Stimulated activated naive CD4-positive, alpha-beta T cell (primary cell): ENCODE measurements at places on chromosomes 5 and 9.

GRCh38 chr5:78781611-78782286, 133.2 kb upstream of the LHFPL2 start:
- DNase-seq, result no peak

DNA sequence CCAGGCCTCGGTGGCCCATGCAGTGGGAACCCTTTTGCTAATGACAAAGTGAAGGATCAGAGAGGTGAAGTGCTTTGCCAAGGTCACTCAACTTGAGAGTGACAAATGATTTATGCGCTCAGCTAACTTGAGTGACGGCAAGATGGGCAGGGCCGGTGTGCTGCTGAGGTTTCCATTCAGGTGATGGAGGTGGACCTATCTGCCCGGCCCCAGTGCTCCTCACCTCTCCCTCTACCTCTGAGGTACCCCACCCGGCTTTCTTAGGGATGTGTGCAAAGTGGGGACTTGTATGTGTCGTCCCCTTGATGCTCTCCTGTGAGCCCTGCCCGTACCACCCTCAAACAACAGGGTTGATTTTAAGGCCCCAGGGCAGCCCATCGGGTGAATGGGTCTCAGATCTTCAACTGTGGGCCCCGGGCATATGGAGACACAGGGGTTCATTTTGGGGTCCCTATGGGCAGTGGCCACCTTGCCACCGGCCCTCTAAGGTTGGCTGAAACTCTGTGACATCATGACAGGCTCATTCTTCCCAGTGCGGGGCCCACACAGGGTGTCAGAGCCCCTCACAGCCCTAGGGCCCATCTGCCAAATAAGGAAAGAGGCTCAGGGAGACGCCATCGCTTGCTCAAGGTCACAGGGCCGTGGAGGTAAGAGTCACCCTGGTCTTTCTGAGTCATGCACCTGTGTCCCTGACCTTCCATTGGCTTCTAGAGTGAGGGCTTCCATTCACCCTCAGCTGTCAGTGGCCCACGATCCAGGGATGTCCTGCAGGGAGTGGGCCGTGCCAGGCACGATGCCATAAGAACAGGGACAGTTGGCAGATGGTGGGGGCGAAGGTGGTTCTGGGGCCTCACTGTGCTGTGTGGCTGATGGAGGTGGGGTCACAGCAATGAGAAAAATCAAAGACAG, 170.6 kb upstream of the MVB12B start:
- DNase-seq, result no peak

- no peak for DNase-seq
These were observed 451.6 kb downstream of the TLE1 start for GRCh38 chr9:81237565-81238231.

GRCh38 chr5:113089653-113090335, 113.2 kb downstream of the DCP2 start:
- DNase-seq, result no peak

- DNase-seq, result no peak
These were observed 83.0 kb upstream of the SLC1A3 start for GRCh38 chr5:36523450-36523849.

DNA sequence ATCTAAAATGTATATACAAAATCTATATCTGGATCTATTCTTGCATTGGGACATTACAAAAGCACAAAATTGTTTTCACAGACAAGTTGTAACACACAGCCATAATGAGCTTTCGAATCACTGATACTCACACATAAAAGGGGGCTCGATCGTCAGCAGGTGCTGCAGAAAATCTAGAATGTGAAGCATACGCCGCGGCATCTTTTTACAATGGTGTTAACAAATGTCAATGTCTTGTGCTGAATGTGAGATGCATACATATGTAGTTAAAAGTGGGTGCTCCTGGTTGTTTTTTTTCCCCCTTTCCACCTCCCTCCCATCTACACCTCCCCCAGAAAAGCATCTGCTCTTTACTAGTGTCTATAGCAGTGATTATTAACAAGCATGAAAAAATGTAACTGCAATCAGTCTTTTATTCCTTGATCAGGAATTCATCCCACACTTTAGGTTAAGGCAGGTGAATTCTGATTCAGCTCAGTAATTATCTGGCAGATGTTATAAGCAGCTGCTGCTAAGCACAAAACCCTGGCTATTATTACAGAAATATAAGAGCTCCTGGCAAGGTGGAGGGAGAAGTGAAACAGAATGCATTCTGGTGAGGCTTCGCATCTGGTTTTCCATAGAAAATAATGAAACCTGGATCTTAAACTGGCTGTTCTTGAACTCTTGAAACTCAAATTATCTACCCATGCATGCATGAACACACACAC, 114.1 kb downstream of the MPDZ start:
- DNase-seq, result no peak

DNA sequence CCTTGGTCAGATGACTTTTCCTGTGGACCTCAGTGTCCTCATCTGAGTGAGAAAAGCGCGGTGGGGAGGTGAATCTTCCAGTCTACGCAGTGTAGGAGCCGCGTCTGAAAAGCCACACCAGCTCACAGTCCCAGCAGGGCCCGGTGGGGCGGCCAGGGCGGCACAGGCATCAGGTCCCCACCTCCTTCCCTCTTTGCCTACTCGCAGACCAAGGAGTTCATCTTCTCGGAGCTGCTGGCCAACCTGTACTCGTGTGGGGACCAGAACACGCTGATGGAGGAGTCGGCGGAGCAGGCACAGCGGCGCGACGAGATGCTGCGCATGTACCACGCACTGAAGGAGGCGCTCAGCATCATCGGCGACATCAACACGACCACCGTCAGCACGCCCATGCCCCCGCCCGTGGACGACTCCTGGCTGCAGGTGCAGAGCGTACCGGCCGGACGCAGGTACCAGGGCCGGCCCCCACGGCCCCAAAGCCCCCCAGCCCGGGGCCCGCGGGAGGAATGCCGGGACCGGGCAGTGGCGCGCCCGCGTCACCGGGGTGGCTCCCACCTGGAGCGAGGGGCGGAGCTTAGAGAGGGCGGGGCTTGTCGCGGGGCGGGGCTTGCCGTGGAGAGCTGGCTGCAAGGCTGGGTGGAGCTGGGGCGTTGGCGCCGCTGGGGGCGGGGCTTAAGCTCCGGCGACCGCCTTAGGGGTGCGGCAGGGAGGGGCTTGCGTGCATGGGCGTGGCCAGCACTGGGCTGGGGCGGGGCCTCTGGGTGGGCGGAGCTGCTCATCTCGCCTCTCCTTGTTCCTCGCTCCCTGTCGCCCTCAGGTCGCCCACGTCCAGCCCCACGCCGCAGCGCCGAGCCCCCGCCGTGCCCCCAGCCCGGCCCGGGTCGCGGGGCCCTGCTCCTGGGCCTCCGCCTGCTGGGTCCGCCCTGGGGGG, 25.6 kb downstream of the GOLGA2 start:
- DNase-seq, result peak; percentile 98

DNA sequence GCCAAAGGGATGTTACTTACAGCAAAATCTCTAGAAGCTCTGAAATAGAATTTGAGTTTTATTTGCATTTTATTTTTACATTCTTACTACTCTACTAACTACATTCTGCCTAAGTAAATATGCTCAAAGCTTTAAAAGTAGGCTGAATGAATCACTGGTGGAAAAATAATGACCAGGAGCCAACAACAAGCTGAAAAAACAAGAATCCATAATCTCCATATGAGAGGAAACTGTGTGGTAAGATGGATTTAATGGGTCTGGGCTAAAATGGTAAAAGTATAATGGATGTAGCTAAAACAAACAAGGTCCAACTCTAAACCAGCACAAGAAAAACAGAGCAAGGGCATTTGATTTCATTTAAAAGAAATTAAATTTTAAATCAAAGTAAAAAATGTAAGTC, 525.8 kb upstream of the FTMT start:
- DNase-seq, result no peak

DNA sequence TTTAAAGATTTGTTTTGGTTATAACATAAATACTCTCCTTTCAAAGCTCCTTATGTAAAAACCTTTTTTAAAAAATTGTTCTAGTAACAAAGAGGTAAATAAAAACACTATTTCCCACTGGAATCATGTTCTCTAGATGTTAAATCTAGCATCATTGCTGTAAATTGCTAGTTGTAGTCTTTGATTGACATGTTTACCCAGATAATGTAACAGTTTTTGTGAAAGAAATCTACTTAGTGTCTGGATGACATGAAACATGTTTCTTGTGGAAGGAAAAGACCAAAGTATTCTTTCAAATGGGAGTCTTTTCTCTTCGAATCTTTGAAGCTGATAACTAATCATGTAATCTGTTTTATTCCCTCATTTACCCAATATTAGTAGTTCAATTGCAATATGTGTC, 1565.9 kb upstream of the WWC1 start:
- DNase-seq, result no peak

DNA sequence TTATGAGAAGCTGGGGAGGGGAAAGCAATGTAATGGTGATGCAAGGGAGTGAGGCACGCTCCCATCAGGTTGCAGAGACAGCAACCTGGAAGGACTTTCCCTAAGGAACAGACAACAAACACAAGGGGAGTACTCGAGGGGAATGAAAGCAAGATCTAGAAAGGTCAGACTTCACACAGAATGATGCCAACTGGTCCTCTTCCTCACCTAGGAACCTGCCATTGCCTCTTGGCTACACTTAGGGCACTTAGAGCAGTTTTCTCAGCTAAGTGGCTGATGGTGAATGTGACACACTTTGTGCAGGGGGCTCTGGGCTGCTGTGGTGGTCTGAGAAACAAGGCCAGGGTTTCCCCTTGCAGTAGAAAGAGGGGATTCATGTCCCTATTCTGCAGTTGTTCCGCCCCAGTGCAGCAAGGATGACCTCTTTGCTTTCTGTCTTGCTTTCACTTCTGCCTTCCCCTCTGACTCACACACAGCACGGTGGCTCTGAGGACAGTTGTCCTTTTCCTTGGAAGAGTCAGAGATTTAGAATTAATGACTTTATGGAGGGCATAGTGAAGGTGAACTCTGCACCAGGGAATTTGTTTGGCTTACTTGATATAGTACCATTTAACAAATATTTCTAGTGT, 394.0 kb upstream of the KLF4 start:
- DNase-seq, result no peak

- DNase-seq, result no peak
These were observed 507.4 kb downstream of the RAB3C start for GRCh38 chr5:59090323-59090722.

- DNase-seq, result no peak
These were observed 534.7 kb downstream of the CAAP1 start for GRCh38 chr9:26357803-26358344.

DNA sequence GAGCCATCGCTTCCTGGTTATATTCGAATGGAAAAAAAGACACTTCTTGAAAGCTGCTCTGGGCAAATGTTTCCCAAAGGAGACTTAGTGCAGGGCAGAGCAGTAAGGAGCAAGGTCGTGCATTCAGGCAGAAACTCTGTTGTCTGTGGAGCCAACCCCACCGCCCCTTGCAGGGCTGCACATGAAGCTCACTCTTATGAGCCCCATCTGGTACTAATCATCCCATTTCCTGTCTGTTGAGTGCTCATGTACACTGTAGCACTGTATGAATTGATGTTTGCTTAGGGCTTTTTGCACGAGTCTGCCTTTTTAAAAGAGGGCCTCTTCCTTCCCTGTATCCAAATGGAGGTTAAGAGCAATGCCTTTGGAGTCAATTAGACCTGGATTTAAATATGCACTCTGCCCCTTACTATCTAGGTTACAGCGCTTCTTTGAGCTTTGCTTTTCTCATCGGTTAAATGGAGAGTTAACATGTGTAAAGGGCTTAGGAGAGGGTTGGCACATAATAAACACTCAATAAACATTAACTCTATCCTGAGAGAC, 25.4 kb downstream of the HMHB1 start:
- no peak for DNase-seq

- peak; percentile 47 for DNase-seq
These were observed 59.0 kb downstream of the MAT2B start for GRCh38 chr5:163564321-163564938.

GRCh38 chr5:53069626-53070025, 39.9 kb downstream of the MOCS2 start:
- no peak for DNase-seq

DNA sequence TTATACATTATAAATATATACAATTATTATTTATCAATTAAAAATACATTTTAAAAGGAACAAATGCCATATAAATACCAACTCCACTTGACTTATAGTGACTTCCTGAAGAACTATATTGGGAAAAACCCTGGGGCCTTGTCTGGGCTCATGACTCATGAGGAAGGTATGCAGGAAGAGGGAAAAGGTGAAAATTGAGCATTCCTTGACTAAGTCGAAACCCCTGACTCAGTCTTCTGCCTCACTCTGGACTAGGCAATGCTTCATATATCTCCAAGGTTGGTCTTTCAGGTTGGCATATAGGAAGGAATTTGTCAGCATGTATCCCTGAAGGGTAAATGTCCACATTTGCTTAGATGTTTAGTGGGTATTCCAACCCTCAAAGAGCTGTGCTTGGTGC, 78.5 kb downstream of the SH3TC2 start:
- no peak for DNase-seq

DNA sequence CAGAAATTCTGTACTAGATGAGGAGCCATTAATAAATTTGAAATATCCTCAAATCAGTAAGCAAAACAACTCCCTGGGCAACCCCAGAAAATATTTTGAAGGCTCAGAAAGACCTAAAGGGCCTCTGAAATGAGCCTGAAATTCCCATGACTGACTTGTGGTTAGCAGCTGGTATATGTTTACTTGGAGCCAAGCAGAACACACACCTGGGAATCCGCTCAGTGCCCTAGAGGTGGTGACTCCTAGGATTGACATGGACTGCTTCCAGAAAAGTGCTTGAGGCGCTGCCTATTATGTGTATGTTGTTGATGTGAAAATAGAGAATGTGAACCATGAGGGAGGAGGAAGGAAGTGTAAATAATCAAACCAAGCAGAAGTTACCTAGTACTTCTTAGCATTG, 14.7 kb downstream of the RFK start:
- no peak for DNase-seq

- no peak for DNase-seq
These were observed 4.2 kb downstream of the MELK start for GRCh38 chr9:36576866-36577265.

- DNase-seq, result no peak
These were observed 1.5 kb upstream of the ANKHD1 start for GRCh38 chr5:140399979-140400729.

- no peak for DNase-seq
These were observed 2.0 kb upstream of the REEP5 start for GRCh38 chr5:112923988-112924387.

DNA sequence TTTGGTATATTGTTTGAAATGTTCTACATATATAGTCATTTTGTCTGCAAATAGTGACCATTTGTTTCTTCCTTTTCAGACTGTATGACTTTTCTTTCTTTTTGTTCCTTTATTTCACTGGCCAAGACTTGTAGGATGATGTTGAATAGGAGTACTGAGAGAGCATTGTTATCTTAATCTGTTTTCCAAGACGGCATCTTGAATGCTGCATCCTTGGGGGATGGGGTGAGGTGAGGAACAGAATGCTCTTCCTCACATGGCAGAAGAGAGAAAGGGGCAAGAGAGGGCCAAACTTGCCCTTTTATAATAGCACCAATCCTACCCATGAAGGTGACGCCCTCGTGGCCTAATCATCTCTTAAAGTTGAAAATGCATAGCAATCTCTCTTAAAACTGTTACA, 3.7 kb upstream of the ZNF510 start:
- DNase-seq, result no peak

GRCh38 chr5:139138109-139138508, 60.1 kb downstream of the SIL1 start:
- DNase-seq, result no peak
